ENCODE measurements at places on chromosomes 5 and 9. TPM values are rescaled to one million over a fixed set of nuclear protein-coding genes. Genes with fewer than 3 reads are reported as not detected.

Gene PCDHA7
- not detected for total RNA-seq

Gene FLT4
- 0.97 TPM for total RNA-seq

Gene MARCOL
- total RNA-seq = not detected

Gene ZFP37
- total RNA-seq = 0.88 TPM

Gene GABRP
- 49.2 TPM for total RNA-seq

Gene ARL14EPL
- not detected for total RNA-seq

Gene OCLN
- 56.2 TPM for total RNA-seq

Gene DMXL1
- 30.8 TPM for total RNA-seq

Gene PAEP
- total RNA-seq = not detected

Gene CNTNAP3B
- total RNA-seq = 7.1 TPM

Gene IFNA2
- total RNA-seq = not detected

Gene LCN2
- total RNA-seq = 931 TPM

Gene LCP2
- total RNA-seq = 12.8 TPM

Gene PCDHGA6
- total RNA-seq = 2.1 TPM

Gene CYLC2
- not detected for total RNA-seq

Gene PFN3
- total RNA-seq = 2.0 TPM

Gene RAB24
- 24.0 TPM for total RNA-seq

Gene SURF1
- 44.7 TPM for total RNA-seq

Gene FAM170A
- total RNA-seq = not detected

Gene BTNL8
- total RNA-seq = not detected

Gene IL31RA
- total RNA-seq = not detected

Gene HAPLN1
- not detected for total RNA-seq

Gene CCNI2
- total RNA-seq = 0.29 TPM

Gene COL27A1
- total RNA-seq = 7.5 TPM

Gene PTCD2
- total RNA-seq = 4.5 TPM

Gene SLC12A7
- 4.7 TPM for total RNA-seq

Gene GFI1B
- total RNA-seq = 0.57 TPM

Gene CMYA5
- total RNA-seq = 3.6 TPM

Gene SMIM33
- not detected for total RNA-seq

Gene SPATA31A3
- total RNA-seq = not detected

Gene PCDHA1
- not detected for total RNA-seq

Gene SPATA31D4
- total RNA-seq = not detected

Gene WNT8A
- not detected for total RNA-seq

Gene FOXD4L6
- total RNA-seq = not detected

Gene ZBTB26
- total RNA-seq = 6.5 TPM

Gene KCNN2
- total RNA-seq = not detected

Gene PRSS3
- total RNA-seq = 204 TPM

Gene PCDHGC4
- 2.3 TPM for total RNA-seq

Gene ARRDC1
- total RNA-seq = 101 TPM

Gene LPAR1
- total RNA-seq = 6.3 TPM

Gene FAM221B
- total RNA-seq = not detected

Gene PCDHGA7
- total RNA-seq = 3.2 TPM

Gene C7
- 8.2 TPM for total RNA-seq

Gene SMIM32
- not detected for total RNA-seq

Gene RETREG1
- 5.3 TPM for total RNA-seq

Gene CCDC192
- not detected for total RNA-seq

Gene SLC6A18
- total RNA-seq = not detected

Gene FRRS1L
- not detected for total RNA-seq

Gene RORB
- total RNA-seq = 0.13 TPM

Gene QRFP
- total RNA-seq = not detected

Gene CDX1
- not detected for total RNA-seq

Gene ADRB2
- total RNA-seq = 12.5 TPM

Gene C9
- not detected for total RNA-seq

Gene HNRNPH1
- 538 TPM for total RNA-seq

Gene TRUB2
- 13.2 TPM for total RNA-seq

Gene CCDC187
- not detected for total RNA-seq
